ENCODE measurements at places on chromosomes 1 and 21.

DNA sequence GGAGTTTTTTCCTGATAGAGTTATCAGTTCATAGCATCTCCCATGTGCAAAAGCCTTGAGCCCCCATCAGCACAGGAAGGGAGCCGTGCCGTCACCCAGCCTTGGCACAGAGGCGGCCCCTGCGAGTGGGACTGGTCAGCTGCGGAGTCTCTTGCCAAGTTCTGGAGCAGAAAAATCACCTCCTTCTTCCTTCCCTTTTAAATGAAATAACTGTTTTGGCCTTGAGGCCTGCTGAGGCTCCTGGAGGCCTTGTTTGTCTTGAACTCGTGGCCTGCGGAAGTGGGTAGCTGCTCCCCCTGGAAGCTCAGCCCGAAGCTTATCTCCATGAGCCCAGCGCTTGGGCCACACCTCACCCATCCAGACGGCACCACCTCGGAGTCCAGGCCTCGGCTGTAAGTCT lies 145.7 kb upstream of the TMEM51 start:
- no peak for DNase-seq

DNA sequence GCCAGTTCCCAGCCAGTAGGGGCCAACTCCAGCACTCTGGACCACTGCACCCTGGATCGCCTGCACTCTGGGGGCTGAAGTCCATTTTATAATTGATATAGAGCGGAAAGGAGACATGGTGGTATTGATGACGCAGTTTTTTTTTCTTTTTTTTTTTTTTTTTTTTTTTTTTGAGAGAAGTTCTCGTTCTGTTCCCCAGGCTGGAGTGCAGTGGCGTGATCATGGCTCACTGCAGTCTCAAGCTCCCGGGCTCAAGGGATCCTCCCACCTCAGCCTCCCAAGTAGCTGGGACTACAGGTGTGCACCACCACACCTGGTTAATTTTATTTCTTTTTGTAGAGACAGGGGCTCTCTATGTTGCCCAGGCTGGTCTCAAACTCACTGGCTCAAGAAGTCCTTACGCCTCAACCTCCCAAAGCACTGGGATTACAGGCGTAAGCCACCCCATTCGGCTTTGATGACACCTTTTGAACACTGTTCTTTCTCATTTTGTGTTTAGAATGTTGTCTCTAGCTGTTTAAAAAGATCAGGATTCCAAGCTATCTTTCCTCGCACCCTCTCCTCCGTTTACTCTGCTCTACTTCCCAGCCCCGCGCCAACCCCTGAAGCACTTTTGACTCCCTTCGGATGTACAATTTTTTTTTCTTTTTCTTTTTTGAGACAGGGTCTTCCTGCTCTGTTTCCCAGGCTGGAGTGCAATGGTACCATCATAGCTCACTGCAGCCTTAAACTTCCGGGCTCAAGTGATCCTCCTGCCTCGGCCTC lies 960 bp downstream of the MX2 start:
- DNase-seq, result no peak

GRCh38 chr1:225343618-225344017 lies 84.2 kb downstream of the LBR start:
- DNase-seq, result no peak

- DNase-seq, result no peak
Measured at GRCh38 chr1:109985247-109986053, 885 bp downstream of the AHCYL1 start.

DNA sequence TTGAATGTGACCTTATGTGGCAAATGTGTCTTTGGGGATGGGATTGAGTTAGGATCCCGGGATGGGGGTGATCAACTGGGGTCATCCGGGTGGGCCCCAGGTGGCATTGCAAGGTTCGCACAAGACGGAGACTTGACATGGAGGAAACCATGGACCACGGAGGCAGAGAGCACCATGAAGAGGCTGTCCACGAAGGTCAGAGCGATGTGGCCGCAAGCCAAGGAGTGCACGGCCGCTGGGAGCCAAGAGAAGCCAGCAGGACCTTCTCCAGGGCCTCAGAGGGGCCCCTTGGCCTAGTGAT lies 22.3 kb upstream of the COL18A1 start:
- no peak for DNase-seq

- no peak for DNase-seq
Measured at GRCh38 chr1:32684167-32684811, 18.3 kb downstream of the SYNC start.

DNA sequence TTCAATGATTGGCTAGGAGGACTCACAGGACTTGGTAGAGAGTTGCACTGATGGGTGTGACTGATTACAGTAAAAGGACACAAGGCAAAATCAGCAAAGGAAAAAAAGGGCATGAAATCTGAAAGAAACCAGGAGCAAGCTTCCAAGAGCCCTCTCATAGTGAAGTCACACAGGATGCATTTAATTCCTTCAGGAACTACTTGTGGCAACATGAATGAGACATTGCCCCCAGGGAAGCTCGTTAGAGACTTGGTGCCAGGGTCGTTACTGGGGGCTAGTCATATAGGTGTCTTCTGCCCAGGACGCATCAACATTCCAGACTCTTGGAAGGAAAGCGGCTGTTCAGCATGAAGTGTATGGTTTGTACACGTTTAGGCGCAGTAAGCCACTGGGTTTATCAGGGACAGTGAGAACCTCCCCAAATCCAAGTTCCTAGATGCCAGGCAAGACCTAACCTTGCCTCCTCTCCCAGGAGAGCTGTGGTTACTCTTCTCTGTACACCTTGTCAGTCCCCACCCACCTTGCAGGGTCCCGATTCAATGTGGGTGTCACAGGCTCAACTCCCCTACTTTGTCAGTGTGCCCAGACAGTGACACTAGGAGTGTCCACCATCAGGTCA lies 26.0 kb upstream of the C2CD2 start:
- DNase-seq, result no peak

DNA sequence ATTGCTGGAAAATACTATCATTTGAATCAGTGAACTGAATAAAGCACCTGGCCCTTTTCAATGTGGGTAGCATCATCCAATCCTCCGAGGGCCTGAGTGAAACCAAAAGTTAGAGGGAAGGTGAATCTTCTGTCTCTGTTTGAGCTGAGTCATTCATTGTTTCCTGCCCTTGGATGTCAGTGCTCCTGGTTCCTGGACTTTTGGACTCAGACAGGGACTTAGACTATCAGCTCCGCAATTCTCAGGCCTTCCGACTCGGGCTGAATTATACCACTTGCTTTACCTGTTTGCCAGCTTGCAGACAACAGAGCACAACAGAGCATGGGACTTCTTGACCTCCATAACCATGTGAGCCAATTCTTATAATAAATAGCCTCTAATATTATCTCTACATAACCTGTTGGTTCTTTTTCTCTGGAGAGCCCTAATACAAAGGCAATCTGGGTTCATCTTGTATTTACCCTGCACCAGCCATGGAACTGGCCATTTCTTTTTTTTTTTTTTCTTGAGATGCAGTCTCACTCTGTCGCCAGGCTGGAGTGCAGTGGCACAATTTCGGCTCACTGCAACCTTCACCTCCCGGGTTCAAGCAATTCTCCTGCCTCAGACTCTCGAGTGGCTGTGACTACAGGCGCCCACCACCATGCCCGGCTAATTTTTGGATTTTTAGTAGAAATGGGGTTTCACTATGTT lies 19.2 kb upstream of the VASH2 start:
- no peak for DNase-seq

DNA sequence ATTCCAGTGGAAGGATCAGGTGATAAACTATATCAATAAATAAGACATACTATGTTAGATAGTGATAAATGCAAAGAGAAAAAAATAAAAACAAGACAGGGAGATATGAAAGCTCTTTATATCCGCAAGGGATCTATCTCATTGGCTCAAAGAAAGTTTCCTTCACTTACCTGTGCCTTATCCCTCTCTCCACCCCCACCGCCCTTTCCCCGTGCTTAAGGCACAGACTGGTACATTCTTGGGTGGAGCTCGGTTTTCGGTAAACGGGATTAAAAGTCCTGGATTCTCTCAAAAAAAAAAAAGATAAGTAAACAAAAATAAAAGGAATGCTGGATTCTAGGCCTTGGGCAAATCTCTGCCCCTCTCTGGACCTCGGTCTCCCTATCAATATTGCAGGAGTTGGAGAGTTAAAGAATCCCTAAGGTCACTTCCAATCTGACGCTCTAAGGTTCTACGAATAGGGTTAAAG lies 593 bp upstream of the DNAJC16 start:
- DNase-seq, result no peak

DNA sequence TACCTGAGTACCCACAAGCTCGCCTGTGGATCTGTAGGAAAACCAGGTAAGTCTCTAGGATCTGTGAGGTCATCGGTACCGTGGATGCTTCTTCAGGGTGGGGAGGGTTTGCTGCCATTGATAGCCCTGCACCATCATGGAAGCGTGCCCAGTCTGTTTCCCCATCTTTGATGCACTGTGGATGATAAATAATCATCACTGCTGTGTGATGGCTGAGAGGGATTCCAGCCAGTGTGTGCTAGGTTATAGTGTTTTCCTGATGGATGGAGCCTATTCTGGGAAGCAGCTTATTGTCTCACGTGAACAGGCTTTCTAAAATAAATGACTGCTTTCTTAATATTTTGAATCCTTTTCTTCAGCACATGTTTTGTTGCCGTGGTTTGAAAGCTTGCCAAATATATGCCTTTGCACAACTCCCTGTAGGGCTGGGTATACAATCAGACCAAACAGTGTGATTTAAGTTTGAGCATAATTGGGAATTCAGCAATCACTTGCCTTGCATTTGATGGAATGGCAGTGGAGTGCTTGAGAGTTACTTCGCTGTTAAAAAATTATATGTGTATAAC lies 113.8 kb downstream of the CAMTA1 start:
- no peak for DNase-seq
